ENCODE measurements at places on chromosomes 3 and 15. TPM values are rescaled to one million over a fixed set of nuclear protein-coding genes. Genes with fewer than 3 reads are reported as not detected.

TMEM45A gene
- total RNA-seq: 2.4 TPM

SLC28A2 gene
- not detected for total RNA-seq

SAMMSON gene
- total RNA-seq: not detected

ITPKA gene
- 1.4 TPM for total RNA-seq

CSPG4 gene
- 0.08 TPM for total RNA-seq

P2RY13 gene
- total RNA-seq: not detected
